ENCODE measurements at places on chromosomes 5 and 9.

DNA sequence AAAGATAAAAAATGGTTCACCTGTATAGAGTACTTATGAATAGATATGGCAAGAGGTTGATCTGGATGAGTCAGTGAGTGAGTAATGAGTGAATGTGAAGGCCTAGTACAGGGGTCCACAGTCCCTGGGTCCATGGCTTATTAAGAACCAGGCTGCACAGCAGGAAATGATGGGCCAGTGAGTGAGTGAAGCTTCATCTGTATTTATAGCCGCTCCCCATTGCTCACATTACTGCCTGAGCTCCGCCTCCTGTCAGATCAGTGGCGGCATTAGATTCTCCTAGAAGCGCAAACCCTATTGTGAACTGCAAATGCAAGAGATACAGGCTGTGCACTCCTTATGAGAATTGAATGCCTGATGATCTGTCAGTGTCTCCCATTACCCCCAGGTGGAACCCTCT, 307.7 kb upstream of the ZNF608 start:
- DNase-seq: no peak

DNA sequence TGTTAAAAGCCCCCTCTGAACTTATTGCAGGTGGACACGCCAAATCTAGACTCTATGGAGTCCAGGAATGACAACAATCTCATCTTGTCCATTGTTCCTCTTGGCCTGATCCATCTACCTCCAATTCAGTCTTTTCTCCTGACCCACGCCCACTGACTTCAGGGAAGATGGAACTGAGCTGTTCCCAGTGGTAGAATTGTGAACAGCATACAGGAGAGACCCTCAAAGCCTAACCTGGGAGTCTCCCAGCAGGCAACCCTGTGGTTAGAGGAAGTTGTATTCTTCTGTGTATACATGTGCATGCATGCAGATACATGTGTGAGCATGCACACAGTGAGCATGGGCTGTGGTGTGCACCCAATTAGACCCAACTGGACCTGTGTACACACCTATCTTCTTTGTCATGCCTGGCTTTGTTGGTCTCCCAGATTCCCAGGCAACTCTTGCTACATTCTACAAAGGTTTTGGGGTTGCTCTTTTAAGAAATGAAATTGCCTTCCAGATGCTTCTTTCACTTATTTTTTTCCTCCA, 286.0 kb downstream of the ZSWIM6 start:
- no peak for DNase-seq

- DNase-seq: no peak
Observed at GRCh38 chr9:24434183-24434582, 111.5 kb downstream of the IZUMO3 start.

- no peak for DNase-seq
Observed at GRCh38 chr5:123718238-123718637, 206.3 kb downstream of the CSNK1G3 start.

GRCh38 chr9:37935096-37935495, 31.2 kb upstream of the SLC25A51 start:
- DNase-seq: no peak

DNA sequence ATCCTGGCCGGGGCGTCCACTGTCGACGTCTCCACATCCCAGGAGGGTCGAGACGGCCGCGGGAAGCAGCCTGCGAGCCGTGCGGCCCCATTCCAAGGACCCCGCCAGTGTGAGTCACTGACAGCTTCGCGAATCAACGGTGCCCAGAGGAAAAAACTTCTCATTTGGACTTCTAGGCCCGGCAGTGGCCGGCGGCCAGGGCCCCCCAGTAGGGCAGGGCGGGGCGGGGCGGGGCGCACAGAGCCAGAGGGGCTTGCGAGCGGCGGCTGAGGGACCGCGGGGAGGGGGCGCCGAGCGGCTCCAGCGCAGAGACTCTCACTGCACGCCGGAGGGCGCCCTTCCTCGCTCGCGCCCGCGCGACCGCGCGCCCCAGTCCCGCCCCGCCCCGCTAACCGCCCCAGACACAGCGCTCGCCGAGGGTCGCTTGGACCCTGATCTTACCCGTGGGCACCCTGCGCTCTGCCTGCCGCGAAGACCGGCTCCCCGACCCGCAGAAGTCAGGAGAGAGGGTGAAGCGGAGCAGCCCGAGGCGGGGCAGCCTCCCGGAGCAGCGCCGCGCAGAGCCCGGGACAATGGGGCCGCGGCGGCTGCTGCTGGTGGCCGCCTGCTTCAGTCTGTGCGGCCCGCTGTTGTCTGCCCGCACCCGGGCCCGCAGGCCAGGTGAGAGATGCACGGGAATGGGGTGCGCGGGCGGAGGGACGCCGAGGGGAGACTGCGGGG, at the start of gene F2R:
F2R (plus strand) TSS at position 391 of the 720 bp plus-strand sequence; CDS start at position 573, 182 bp downstream.
- DNase-seq: no peak

GRCh38 chr9:136700959-136701667, 11.3 kb upstream of the DIPK1B start:
- peak; percentile 71 for DNase-seq

GRCh38 chr5:133830911-133831310, 137.5 kb downstream of the C5orf15 start:
- no peak for DNase-seq

- DNase-seq: no peak
Observed at GRCh38 chr5:163867324-163867723, 361.9 kb downstream of the MAT2B start.

DNA sequence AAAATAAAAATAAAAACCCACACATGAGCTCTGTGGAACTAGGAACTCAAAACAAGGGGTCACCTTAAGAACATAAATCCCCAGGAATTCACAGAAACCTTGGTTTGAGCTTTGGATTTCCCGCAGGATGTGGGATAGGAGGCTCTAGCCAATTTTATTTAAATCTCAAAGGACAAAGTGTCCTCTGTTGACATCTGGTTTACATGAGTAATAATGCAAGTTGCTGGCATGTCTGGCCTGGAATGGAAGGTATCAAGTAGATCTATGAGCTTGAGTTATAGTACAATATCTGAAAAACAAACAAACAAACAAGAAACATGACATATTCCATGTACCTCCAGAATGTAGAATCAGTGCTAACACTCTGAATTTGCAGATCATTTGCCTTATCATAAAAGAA, 94.2 kb upstream of the SLIT3 start:
- DNase-seq: no peak

GRCh38 chr5:67195406-67196275, 958 bp downstream of the CD180 start:
- no peak for DNase-seq
